ENCODE measurements at places on chromosomes 16 and 17.

GRCh38 chr17:77744066-77744988, 214.2 kb upstream of the TNRC6C start:
- no peak overlapping the region for H3K4me3 ChIP-seq
- no peak for DNase-seq
- no peaks in the 10 kb centered on the region for H3K27me3 ChIP-seq
- no peaks in the 10 kb centered on the region for H3K4me1 ChIP-seq
- H3K27ac ChIP-seq: no peak overlapping the region

- H3K27ac ChIP-seq: no peak overlapping the region
- no peak for DNase-seq
- H3K4me3 ChIP-seq: no peak overlapping the region
- no peaks in the 10 kb centered on the region for H3K4me1 ChIP-seq
Observed at GRCh38 chr16:83561876-83562275, 245.9 kb upstream of the HSBP1 start.

GRCh38 chr16:75398333-75398732, 35.0 kb downstream of the CFDP1 start:
- H3K27me3 ChIP-seq: no peaks in the 10 kb centered on the region
- H3K36me3 ChIP-seq: no peaks in the 10 kb centered on the region
- DNase-seq: no peak
- H3K27ac ChIP-seq: no peak overlapping the region
- peaks cover 6% of the 10 kb centered on the region for H3K4me1 ChIP-seq

DNA sequence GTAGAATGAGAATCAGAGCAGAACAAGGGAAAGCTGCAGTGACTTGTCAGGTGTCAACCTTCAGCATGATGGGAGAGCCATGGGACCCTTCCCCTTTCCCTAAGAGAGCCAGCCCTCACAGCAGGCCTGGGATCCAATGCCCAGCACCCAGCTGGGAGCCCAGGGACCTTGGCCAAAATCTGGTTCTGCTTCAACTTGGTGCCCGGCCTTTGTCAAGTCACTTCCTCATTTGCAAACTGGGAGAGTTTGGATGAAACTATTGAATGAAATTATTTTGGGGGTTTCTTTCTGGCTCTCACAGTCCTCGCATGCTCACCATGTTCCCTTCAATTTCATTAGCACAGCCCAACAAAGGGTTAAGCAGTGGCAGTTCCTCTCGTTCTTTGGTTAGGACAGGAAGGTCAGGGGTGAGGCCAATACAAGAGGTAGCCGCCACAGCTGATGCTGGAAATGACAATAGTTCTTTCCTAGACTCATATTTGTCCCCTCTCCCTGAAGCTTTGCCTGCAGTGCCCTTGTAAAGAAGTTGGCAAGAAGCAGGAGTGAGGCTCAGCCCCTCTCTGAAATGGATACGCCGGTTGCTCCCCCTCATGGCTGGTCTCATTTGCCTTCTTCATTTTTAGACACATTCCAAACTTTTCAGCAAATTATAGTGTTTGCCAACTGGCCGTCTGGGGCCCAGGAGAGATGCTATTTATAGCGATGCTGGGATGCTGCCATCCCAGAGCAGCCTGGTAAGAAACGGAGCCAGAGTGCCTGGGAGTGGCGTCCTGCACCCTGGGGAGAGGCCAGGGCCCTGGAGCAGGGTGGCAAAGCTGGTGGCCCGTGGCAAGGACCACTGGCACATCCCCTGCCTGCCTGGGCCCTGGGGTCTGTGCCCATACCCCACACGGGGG, 34.5 kb upstream of the MEOX1 start:
- H3K4me1 ChIP-seq: no peaks in the 10 kb centered on the region
- no peak for DNase-seq
- H3K4me3 ChIP-seq: no peak overlapping the region
- no peak overlapping the region for H3K27ac ChIP-seq

DNA sequence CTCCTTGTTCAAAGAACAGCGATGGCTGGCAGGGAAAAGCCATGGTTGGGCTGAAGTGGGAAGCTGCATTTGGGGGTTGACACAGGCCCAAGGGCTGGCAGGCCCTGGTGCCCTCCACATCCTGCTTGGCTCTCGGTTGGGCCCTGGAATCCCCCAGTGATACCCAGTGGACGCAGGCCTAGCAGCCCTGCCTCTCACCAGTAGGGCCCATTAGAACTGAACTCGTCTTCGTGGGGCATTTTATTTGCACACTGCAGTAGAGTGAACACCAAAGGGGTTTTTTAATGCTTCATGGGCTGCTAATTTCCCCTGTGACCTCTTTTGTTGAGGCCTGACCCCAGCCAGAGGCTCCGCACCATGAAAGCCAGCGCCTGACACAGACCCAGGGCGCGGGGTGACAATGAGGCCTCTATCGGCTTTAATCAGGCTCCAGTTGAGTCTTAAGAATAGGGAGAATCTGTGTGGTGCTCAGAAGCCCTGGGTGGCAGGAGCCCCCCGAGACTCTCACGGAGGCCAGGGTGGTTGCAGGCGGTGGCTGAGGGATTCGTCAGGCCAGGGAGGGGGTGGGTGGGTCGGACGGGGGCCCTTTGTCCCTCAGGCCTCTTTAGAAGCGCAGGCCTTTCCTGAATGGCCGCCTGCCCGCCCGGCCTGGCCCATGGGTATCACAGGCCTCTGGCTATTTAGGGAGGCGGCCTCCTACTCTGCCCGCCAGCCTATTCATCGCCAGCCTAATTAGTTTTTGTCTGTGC, 199.3 kb downstream of the NTN1 start:
- H3K27me3 ChIP-seq: no peaks in the 10 kb centered on the region
- DNase-seq: no peak
- H3K27ac ChIP-seq: no peak overlapping the region
- H3K4me1 ChIP-seq: no peaks in the 10 kb centered on the region

- no peak overlapping the region for H3K4me3 ChIP-seq
- H3K36me3 ChIP-seq: peaks cover 5% of the 10 kb centered on the region
- H3K4me1 ChIP-seq: no peaks in the 10 kb centered on the region
- H3K27me3 ChIP-seq: no peaks in the 10 kb centered on the region
- no peak for DNase-seq
Observed at GRCh38 chr16:19710991-19711545, 7.0 kb downstream of the KNOP1 start.

GRCh38 chr17:3935825-3936355, 19.6 kb upstream of the P2RX1 start:
- no peak for DNase-seq
- H3K4me1 ChIP-seq: no peaks in the 10 kb centered on the region
- H3K4me3 ChIP-seq: no peak overlapping the region
- H3K36me3 ChIP-seq: no peaks in the 10 kb centered on the region

DNA sequence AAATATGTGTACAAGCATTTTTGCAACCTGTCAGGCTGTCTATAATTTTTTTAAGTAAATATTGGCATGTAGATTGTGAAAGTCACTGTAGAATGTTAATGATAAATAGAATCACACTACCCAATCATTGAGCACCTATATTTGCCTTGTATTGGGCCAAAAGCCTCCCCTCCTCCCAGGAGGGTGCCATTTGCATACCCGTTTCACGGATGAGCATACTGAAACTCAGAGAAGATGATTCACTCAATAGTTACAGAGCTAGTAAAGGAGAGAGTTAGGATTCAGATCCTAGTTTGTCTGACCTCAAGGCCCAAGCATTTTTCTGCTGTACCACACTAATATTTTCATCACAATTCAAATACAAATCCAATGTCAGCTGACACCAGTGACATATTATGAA, 299.7 kb upstream of the CDH11 start:
- no peaks in the 10 kb centered on the region for H3K27me3 ChIP-seq
- DNase-seq: no peak
- H3K27ac ChIP-seq: no peak overlapping the region
- no peaks in the 10 kb centered on the region for H3K36me3 ChIP-seq
- no peaks in the 10 kb centered on the region for H3K4me1 ChIP-seq
- H3K4me3 ChIP-seq: no peak overlapping the region

DNA sequence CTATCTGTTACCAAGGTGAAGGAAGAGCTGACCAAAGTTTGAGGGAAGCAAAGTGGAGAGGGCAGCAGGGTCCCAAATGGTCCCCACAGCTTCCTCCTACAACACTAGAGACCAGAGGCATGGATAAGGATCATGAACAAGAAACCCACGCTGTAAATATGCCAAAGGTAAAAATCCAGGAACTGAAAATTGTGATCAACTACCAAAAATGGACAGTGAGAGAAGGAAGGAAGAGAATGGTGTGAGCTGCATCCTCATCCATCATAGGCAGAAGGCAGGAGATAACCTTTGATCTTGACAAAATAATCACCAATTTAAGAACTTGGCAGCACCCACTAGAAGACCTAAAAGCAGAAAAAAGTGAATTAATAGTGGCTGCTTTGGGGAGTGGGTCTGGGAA, 66.2 kb downstream of the CYTH1 start:
- no peak overlapping the region for H3K27ac ChIP-seq
- H3K4me1 ChIP-seq: peaks cover 35% of the 10 kb centered on the region
- DNase-seq: no peak
- H3K27me3 ChIP-seq: no peaks in the 10 kb centered on the region
- H3K4me3 ChIP-seq: no peak overlapping the region

GRCh38 chr16:24013864-24014645, 178.3 kb downstream of the PRKCB start:
- no peaks in the 10 kb centered on the region for H3K27me3 ChIP-seq
- no peaks in the 10 kb centered on the region for H3K4me1 ChIP-seq
- no peaks in the 10 kb centered on the region for H3K36me3 ChIP-seq
- H3K27ac ChIP-seq: no peak overlapping the region
- no peak for DNase-seq
- H3K4me3 ChIP-seq: no peak overlapping the region

DNA sequence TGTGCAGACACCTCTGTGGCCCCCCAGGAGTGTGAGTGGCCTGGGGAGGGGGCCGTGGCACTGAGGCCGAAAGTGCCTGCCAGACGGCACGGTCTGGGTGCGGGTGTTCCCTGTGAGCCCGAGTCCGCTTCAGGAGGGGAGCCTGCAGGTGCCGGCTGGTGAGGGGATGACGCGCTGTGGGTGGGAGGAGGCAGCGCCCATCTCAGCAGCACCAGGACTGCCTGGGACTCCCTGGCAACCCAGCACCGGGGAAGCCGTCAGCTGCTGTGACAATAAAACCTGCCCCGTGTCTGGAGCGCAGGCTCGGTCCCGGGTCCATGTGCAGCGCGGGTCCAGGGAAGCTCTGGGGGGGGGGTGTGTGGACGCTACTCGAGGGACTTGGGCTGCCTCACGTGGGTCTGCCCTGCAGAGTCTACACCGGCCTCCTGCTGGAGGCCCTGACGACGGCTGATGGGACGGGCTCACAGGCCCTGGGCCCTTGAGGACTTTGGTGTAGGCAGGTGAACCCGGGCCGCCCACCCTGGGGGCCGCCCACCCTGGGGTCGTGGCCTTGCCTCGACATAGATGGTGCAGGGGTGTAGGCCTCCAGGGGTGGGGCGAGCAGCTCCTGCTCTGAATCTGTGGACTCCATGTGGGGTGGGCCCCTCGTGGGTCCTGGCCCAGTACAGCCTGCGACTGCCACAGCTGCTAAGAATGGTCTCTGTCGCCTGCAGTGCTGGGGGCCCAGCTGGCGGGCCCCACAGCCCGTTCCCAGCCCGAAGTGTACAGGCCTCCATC, 5.9 kb upstream of the RAB40C start:
- H3K27ac ChIP-seq: no peak overlapping the region
- no peaks in the 10 kb centered on the region for H3K36me3 ChIP-seq
- H3K4me1 ChIP-seq: no peaks in the 10 kb centered on the region
- H3K27me3 ChIP-seq: no peaks in the 10 kb centered on the region
- no peak for DNase-seq
- no peak overlapping the region for H3K4me3 ChIP-seq

- no peaks in the 10 kb centered on the region for H3K4me1 ChIP-seq
- H3K36me3 ChIP-seq: no peaks in the 10 kb centered on the region
- H3K4me3 ChIP-seq: no peak overlapping the region
- H3K27me3 ChIP-seq: no peaks in the 10 kb centered on the region
- H3K27ac ChIP-seq: no peak overlapping the region
Observed at GRCh38 chr17:55845385-55845784, 94.5 kb downstream of the PCTP start.

GRCh38 chr17:40454613-40454995, 11.4 kb downstream of the IGFBP4 start:
- no peaks in the 10 kb centered on the region for H3K4me1 ChIP-seq
- DNase-seq: no peak
- H3K27me3 ChIP-seq: no peaks in the 10 kb centered on the region
- no peak overlapping the region for H3K4me3 ChIP-seq
- H3K27ac ChIP-seq: no peak overlapping the region

DNA sequence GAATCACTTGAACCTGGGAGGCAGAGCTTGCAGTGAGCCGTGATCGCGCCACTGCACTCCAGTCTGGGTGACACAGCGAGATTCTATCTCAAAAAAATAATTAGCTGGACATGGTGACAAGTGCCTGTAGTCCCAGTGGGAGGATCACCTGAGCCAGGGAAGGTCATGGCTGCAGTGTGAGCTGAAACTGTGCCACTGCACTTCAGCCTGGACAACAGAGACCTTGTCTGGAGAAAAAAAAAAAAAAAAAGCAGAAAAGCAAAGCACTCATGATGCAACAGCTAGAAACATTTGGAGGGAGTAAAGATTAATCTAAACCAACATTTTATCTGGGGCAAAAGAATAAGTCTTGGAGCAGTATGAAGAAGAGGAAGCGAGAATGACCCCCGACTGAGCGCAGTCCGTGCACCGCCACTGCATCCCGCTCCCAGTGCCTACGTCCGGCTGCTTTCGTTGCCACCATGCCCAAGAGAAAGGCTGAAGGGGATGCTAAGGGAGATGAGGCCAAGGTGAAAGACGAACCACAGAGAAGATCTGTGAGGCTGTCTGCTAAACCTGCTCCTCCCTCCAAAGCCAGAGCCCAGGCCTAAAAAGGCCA, 8.2 kb downstream of the PRPSAP1 start:
- no peaks in the 10 kb centered on the region for H3K4me1 ChIP-seq
- H3K36me3 ChIP-seq: no peaks in the 10 kb centered on the region
- DNase-seq: no peak
- no peak overlapping the region for H3K27ac ChIP-seq
- no peak overlapping the region for H3K4me3 ChIP-seq

GRCh38 chr16:8963010-8963820, 491 bp downstream of the USP7 start:
- no peaks in the 10 kb centered on the region for H3K36me3 ChIP-seq
- peak overlapping the region; percentile 73 for H3K4me3 ChIP-seq
- H3K4me1 ChIP-seq: peaks cover 9% of the 10 kb centered on the region
- no peak for DNase-seq
- H3K27me3 ChIP-seq: no peaks in the 10 kb centered on the region

GRCh38 chr17:73924909-73925186, 278.6 kb upstream of the RPL38 start:
- H3K4me1 ChIP-seq: no peaks in the 10 kb centered on the region
- no peaks in the 10 kb centered on the region for H3K27me3 ChIP-seq
- H3K27ac ChIP-seq: no peak overlapping the region
- H3K4me3 ChIP-seq: no peak overlapping the region
